RPMI7951 (cell line): ENCODE measurements at places on chromosomes 16 and 17. TPM values are rescaled to one million over a fixed set of nuclear protein-coding genes. Genes with fewer than 3 reads are reported as not detected.

The DVL2 gene
- total RNA-seq, result 24.6 and 25.0 TPM in 2 replicates

The KRTAP9-2 gene
- total RNA-seq, result not detected in 2 replicates

The SDR42E1 gene
- total RNA-seq, result 1.6 and 1.8 TPM in 2 replicates

The NPIPB9 gene
- total RNA-seq, result not detected in 2 replicates

The EVI2A gene
- 16.6 and 21.7 TPM in 2 replicates for total RNA-seq

The DBF4B gene
- total RNA-seq, result 6.4 and 10.0 TPM in 2 replicates

The KRT25 gene
- not detected in 2 replicates for total RNA-seq

- DNase-seq, result no peak
Observed at GRCh38 chr17:27539152-27539551, 82.9 kb downstream of the KSR1 start.

GRCh38 chr17:77429369-77429968 is 288.7 kb downstream of the SEC14L1 start:
- no peak for DNase-seq

DNA sequence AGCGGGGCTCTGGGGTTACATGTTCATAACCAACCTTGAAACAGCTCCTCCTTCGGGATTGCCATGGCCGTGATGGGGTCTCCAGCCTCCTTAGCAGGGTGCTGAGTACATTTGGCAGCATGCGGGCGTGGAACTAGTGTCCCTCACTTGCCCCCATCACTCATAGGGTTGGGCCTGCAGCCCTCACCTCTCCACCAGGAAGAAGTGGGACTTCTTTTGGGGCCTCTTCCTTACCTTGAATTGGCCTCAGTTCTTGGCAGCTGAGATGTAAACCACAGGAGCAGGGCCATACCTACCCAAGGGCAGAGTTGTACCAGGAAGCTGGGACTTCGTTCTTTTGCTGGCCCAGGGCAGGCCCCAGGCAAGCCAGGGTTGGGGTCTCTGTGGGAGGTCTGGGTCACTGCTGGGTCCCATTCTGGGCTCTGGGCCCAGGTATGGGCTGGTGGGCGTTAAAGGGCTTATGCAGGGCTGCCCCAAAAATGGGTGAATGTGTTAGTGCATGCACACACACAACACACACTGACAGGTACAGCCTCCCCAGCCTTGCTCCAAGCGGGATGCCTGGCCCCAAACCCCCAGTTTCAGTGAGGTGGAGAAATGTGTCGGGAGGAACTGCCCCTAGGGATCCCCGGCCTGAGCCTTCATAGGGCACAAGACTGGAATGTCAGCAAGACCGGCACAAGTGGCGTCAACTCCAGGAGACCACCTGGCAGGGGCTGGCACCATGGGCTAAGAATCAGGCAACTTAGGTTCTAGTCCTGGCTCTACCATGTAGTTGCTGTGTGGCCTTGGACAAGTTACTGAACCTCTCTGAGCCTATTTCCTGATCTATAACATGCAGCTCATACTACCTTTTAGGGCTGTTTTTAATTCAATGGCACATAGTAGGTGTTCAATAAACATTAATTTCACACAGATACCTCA is 3.9 kb upstream of the KRT15 start:
- DNase-seq, result no peak

GRCh38 chr17:2172077-2172851 is 117.4 kb downstream of the HIC1 start:
- peak; percentile 93 for DNase-seq

DNA sequence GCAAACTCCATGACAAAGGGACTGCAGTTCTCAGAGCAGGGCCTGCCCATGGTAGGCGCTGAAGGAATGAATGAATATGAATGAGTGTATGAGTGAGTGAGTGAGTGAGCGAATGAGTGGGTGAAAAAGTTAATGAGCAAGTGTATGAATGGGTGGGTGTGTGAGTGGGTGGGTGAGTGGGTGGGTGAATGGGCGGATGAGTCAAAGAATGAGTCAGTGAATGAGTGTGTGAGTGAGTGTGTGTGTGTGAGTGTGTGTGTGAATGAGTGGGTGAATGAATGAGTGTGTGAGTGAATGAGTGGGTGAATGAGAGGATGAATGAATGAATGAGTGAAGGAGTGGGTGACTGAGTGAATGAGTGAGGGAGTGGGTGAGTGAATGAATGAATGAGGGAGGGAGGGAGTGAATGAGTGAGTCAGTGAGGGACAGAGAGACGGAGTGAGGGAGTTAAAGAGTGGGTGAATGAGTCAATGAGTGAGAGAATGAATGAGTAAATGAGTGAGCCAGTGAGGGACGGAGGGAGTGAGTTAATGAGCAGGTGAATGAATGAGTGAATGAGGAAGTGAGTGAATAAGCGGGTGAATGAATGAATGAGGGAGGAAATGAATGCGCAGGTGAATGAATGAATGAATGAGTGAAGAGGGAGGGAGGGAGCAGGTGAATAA is 11.1 kb upstream of the CHMP6 start:
- peak; percentile 48 for DNase-seq

- no peak for DNase-seq
Observed at GRCh38 chr17:82882715-82883418, 43.0 kb upstream of the ZNF750 start.

DNA sequence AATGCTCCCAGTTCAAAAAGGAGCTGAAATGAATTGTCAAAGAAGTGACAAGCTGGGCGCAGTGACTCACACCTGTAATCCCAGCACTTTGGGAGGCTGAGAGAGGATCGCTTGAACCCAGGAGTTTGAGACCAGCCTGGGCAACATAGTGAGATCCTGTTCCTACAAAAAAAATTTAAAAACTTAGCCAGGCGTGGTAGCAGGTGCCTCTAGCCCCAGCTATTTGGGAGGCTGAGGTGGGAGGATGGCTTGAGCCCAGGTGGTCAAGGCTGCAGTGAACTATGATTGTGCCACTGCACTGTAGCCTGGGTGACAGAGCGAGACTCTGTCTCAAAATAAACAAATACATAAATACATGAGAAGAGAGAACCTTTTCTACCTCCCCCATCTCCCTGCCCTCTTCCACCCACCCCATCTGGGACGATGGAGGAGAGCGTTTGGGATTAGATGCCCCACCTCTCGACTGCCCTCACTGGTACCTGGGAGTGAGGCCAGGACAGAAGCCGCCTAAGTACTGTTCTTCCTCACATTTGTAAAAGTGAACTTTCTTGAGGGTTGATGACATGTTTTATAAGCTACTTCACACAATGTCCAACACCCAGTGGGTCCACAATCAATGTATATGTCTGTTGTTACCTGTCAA is 2.4 kb downstream of the IL4R start:
- DNase-seq, result no peak

GRCh38 chr16:82605076-82605475 is 21.7 kb upstream of the CDH13 start:
- peak; percentile 16 for DNase-seq

DNA sequence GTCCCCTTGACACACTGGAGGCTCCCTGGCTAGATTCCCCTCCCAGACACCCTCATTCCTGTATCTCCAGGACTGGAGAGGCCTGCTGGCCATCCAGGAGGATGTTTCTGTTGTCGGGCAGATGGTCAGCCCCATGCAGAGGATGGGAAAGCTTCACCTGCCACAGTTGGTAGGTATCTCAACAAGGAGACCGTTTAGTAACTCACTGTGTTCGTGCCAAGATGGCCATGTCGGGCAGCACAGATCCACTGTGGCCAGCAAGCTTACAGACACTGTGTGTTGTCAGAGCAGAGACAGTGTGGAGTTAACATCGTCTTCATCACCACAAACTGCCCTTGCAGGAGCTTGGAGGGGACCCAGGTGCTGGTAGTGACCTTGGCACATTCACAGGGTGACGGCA is 390.9 kb downstream of the SEC14L1 start:
- no peak for DNase-seq

GRCh38 chr17:27442702-27443101 is 13.5 kb upstream of the KSR1 start:
- DNase-seq, result no peak

GRCh38 chr16:11370084-11370931 is 25.0 kb downstream of the RMI2 start:
- DNase-seq, result no peak

- no peak for DNase-seq
Observed at GRCh38 chr17:66021757-66022156, 170.2 kb downstream of the CEP112 start.

GRCh38 chr17:38702166-38702915 is 2.7 kb upstream of the MLLT6 start:
- DNase-seq, result peak; percentile 85

DNA sequence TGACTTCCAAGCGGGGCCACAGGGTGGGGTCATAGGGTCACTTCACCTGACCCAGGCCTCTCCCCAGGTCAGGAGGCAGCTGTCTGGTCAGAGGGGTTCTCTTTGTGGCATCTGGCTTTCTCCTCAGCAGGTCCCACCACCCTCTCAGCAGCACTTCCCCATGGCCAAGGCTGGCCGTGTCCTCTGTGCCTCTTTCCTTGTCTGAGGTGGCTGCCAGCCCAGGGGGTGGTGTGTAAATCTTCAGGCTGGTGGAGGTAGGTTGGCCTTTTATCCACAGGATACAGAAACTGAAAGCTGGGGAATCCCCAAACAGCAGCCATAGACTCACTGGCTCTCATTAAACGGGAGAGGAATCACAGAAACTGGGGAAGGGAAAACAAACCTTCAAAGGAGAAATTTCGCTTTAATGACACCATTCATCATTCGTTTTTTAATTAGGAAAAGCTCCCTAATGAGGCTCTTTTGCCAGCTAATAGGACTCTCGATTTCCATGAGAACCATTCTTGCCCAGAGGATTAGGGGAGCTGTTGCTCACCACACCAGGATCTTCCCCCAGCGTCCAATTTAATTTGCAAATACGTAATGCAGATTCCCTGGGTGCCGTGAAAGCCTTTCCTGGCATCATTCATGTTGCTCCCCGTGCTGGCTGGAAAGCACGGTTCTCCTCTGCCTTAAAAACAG is 18.0 kb downstream of the C17orf75 start:
- DNase-seq, result peak; percentile 45

DNA sequence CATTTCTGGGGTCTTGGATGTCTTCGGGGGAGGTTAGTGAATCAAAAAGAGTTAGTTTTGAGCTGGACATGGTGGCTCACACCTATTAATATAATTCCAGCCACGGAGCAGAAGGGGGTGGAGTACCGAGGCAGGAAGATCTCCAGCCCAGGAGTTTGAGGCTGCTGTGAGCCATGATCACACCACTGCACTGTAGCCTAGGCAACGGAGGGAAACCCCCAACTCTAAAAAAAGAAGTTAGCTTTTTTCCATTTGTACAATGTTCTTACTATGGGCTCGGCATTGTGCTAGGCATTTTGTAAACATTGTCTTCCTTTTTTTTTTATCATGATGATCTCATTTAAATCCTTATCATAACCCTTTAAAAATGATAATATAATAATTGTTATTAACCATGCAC is 8.3 kb upstream of the SNF8 start:
- DNase-seq, result no peak
